ENCODE measurements at places on chromosomes 16 and 17.
A peak's percentile ranks its signal among the peaks of the same experiment; 100 is the strongest.

GRCh38 chr16:53726625-53727024 is 22.7 kb downstream of the FTO start:
- no peak for DNase-seq

DNA sequence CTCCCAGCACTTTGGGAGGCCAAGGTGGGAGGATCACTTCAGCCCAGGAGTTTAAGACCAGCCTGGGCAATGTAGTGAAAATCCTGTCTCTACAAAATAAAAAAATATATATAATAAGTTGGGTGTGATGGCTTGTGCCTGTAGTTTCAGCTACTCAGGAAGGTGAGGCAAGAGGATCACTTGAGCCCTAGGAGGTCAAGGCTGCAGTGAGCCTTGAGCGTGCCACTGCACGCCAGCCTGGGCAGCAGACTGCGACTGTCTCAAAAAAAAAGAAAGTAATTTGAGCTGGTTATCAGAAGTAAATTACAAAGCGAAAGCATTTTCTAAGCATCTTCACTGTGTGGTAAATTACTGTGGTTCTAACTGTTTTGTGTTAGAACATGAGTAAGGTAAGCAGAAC is 66.2 kb downstream of the NQO1 start:
- no peak for DNase-seq

DNA sequence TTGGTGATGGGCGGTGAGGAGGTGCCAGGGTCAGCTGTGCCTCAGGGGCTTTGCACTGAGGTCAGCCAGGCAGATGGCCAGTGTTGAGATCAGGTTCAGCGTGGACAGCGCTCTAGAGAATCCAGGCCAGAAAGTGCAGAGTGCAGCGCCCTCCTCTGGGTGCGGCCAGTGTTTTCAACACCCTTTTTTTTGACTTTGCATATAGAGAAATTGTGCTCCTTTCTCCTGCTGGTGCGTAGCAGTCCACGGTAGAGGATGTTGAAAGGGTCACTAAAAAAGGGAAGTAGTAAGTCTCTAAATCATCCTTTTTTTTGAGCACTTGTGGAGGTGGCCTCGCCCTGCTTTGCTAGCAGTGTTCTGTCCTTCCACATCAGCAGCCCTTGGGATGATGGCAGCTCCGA is 53.9 kb downstream of the BANP start:
- DNase-seq: peak; percentile 91

DNA sequence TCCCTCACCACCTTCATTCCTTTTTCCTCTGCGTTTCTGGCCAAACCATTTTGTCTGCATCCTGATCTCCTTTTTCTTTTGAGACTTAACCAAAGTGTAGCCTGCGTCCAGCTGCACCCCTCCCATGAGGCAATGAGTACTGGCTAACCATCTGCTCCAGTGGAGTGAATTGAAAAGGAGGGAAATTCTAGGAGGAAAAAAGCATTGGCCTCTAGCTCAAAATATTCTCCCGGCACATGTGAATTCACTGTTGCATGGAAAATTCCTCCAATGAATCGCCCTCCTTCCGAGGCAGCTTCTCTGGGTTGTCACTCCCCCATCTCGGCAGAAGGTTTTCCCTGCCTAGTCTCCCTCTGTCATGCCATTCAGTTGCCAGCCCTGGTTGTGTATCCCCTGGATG is 5.6 kb downstream of the RAP1GAP2 start:
- DNase-seq: no peak

- no peak for DNase-seq
Measured at GRCh38 chr17:37553401-37553966, 55.7 kb downstream of the SYNRG start.

- DNase-seq: no peak
Measured at GRCh38 chr16:1156983-1157638, 4.2 kb downstream of the CACNA1H start.

GRCh38 chr16:85955566-85955965 is 56.6 kb downstream of the IRF8 start:
- peak; percentile 63 for DNase-seq

GRCh38 chr17:57257895-57258851 is 1.9 kb downstream of the MSI2 start:
- no peak for DNase-seq

GRCh38 chr17:82568997-82569393 is 49.5 kb downstream of the FOXK2 start:
- peak; percentile 54 for DNase-seq

GRCh38 chr16:14168146-14168545 is 97.0 kb downstream of the MRTFB start:
- peak; percentile 79 for DNase-seq

DNA sequence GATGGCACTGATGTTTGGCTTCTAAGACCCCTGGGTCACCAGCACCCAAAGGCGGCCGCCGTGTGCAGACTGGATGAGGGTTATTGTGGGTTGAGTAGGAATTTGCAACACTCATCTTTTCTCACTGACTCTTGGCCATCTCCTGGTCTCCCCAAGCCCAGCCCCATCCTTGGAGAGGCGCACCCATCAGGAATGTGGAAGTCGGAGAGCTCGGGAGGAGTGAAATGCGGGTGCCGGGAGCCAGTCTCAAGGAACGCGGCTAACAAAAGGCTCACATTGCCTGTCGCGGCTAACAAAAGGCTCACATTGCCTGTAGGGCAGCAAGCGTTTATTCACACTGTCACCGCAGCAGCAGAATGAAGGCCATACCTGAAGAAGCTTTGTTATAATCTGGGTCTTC is 248.6 kb downstream of the FOXL1 start:
- DNase-seq: no peak

- peak; percentile 58 for DNase-seq
Measured at GRCh38 chr17:82424001-82424862, 5.8 kb upstream of the OGFOD3 start.

DNA sequence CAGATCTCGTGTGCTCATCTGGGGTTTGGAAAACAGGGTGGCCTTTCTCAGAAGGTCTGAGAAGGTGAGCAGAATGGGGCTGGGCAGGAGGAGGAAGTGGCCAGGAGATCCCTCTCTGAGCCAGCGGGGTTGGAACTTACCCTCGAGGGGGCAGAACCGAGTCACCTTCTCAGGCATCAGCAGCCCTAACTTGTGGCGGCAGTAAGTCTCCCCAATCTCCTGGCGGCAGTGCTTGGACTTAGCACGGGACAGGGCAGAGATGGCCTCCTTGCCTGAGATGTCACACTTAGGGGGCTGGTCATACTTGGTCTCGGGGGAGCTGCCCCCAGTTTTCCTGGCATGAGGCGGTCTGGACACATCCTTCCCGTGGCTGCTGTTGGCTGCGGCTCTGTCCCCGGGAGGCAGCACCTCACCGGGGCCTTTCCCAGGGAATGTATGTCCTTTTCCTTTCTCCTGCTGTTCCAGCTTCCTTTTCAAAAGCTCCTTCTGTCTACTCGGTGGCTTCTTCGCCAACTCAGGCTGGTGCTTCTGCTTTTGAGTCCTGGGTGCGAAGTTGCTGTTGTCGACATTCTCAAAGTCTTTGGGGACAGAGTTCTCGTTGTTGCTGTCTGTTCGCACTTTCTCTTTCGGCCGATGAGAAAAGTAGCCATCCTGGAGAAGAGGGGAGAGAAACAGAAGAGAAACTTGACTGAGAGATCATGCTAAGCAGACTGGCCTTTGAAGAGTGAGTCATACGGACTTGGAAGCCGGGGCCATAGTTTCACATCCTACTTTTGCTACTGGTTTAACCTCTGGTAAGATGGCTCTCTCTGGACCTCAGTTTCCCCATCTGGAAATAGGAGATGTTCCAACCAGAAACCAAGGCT is 211.7 kb downstream of the XYLT1 start:
- peak; percentile 98 for DNase-seq

GRCh38 chr17:36540696-36541095 is 4.0 kb upstream of the GGNBP2 start:
- DNase-seq: no peak

GRCh38 chr16:4949986-4950385 is 8.1 kb upstream of the SEC14L5 start:
- DNase-seq: no peak

- DNase-seq: no peak
Measured at GRCh38 chr17:72446118-72446517, 325.3 kb downstream of the SOX9 start.

DNA sequence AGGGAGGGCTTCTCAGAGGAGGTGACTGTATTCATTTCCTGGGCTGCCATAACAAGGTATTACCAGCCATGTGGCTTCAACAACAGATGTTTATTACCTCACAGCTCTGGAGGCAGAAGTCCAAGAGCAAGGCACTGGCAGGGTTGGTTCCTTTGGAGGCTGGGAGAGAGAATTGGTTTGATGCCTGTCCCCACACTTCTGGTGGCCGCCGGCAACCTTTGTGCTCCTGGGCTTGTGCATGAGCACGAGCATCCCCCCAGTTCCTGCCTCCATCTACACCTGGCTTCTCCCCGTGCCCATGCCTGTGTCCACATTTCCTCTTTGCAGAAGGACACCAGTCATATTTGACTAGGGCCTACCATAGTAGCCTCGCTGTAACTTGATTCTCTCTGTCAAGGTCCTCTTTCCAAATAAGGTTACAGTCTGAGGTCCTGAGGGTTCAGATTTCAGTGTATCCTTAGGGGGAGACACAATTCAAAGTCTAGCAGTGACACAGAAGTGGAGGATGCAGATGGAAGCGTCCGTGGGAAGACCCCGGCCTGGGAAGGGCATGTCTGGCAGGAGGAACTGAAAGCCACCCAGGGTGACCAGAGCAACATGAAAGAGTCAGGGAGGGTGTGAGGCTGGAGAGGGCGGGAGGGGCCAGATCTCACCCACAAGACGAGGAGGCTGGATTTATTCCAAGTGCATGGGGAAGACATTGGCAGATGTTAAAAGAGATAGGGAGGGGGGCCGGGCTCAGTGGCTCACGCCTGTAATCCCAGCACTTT is 188.2 kb upstream of the HSBP1 start:
- DNase-seq: peak; percentile 46

GRCh38 chr16:85550953-85551924 is 61.9 kb upstream of the GSE1 start:
- DNase-seq: no peak

DNA sequence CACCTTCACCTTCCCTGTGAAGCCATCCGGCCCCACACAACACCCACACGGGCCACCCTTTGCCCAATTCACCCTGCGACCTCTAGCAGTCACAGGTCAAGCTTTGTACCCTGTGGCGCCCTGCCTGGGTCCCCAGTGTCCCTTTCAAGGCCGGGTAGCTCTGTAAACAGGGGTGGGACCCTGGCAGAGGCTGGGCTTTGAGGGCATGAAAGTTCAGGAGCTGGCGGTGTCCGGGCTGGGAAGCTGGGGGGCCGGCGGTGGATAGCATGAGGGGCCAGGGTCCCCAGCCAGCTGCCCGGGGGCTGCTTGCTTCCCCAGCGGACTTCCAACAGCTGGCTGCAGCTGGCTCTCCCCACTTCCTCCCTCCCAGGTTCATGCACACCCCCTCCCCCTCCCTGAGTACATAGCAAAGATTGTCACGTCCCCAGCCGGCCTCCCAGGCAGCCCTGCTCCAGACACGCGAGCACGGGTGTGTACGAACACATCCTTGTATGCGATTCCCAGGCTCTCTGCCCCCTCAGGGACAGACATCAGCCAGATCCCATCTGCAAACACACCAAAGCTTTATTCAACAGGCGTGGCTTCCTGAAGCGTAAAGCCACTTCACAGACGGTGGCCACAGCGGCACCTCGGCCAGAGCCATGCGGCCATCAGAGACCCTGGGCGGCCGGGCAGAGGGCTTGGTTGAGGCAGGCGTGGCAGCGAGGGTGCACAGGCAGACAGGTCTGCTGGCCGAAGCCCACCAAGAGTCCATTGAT is 8.2 kb downstream of the NTHL1 start:
- DNase-seq: no peak

DNA sequence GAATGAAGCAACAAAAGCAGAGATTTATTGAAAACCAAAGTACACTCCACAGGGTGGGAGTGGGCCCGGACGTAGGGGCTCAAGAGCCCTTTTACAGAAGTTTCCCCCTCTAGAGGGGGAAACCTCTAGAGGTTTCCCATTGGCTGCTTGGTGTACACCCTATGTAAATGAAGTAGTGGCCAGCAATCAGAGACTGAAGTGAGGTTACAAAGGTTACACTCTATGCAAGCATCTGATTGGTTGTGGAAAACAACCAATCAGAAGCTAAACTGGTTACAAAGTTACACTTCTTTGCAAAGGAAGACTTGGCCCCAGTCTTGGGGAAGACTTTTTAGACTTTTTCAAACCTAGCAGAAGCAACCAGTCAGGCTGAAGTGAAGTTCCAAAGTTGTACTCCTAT is 27.1 kb downstream of the CRAMP1 start:
- no peak for DNase-seq

DNA sequence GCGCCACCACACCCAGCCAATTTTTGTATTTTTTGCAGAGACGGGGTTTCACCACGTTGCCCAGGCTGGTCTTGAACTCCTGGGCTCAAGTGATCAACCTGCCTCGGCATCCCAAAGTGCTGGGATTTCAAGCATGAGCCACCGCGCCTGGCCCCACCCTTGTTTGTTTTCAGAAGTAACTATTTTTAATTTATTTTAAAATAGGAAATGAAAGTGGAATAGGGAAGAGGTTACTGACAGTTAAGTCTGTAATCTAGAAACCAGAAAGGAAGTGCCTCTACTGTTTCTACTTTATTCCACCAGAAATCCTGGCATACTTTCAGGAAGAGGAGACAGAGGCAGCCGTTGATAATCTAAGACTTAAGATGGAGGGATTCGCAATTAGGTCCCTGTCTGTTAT is 225.6 kb downstream of the TANC2 start:
- DNase-seq: peak; percentile 96

DNA sequence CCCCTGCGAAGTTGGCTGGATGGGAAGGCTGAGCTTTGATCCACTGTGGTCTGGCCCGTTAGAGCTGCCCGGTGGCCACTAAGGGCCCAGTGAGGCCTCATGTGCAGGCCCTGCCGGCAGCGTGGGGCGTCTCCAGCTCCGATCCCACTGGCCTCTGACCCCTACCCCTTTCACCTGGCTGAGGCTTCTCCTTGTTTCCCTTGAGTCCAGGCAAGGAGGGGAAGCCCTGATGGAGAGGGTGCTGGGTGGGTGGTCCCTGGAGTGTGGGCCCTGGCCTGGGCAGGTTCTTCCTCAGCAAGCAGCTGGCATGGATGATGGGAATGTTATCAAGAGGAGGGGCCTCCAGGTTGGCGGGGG is 356.8 kb downstream of the SEC14L1 start:
- DNase-seq: no peak

DNA sequence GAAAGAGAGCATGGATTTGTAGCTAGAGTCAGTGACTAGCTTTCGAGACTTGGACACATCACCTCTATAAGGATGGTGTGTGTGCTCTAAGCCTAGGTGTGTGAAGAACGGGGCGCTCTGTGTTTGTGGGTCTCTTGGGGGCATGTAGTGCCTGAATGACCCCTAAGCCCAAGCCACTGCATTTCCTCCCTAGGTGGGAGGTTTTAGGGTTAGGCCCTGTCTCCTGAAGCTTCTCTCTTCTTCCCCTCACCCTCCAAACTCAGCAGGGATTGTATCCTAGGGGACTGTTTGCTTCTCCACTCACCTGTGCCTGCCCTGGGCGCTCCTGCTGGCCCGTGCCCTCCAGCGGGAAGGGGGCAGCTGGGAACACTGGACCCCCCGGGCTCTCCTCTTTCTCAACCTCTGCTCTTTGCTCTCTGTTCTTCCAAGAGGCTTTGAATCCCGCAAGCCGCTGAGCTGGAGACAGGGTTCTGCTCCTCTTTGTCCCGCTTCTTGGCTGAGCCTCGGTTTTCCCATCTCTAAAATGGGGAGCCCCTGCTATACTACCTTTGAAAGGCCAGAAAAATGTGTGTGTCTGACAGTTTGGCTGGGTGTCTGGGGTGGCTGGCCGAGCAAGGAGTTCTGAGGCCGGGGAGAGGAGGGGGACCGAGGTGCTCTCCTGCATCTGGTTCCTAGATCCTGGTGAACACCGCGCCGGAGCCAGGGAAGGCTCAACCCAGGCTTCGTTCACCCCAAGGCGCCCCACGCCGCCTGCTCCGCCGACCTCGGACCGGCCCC is 810 bp downstream of the CYGB start:
- no peak for DNase-seq

- DNase-seq: no peak
Measured at GRCh38 chr17:47184681-47185080, 4.4 kb downstream of the CDC27 start.
